ENCODE measurements at places on chromosomes 5 and 9.
A peak's percentile ranks its signal among the peaks of the same experiment; 100 is the strongest.

DNA sequence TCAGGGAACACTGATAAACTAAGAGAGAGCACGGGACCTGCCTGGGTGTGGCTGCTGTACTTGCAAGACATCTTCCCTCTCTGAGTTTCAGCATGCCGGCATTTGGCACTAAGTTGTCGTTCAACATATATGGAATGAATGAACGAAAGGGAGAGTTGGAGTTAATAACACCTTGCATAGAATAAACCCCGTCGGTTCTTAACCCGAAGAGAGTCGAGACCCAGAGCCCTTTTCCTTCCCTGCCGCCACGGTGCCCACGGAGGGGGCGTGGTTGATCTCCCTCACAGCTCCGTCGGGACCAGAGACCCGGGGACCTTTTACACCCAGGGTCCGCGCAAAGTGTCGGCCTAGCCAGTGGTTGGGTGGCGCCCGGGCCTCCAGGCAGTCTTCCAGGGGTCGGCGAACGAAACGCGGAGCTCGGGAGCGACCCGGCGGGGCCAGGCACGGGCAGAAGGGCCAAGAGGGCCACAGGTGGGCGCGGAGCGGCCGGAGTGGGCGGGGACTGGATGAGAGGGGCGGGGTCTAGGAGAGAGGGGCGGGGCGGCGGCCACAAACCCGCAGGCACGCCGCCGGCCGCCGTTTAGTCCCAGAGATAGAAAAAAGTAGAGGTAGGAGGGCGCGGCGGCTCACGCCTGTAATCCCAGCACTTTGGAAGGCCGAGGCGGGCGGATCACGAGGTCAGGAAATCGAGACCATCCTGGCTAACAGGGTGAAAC lies 735 bp upstream of the RPL26L1 start:
- peak; percentile 84 for DNase-seq

GRCh38 chr5:139746691-139747582 lies 48.7 kb upstream of the PSD2 start:
- peak; percentile 49 for DNase-seq

DNA sequence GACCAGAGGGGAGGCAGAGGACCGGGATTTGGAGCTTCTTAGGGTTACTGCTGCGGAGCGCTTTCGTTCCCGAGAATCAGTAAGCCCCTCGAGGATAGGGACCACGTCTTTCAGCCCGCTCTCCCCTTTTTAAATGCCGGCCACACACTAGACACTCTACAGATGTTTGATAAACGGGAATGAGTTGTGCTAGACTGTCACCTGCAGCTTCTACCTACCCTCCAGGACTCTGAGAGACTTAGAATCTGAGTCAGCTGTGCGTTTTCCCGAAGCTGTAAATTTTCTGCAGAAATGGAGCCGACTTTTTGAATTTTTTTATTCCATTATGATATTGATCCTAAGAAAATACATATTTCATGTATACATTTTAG lies 670 bp downstream of the CCDC171 start:
- no peak for DNase-seq

DNA sequence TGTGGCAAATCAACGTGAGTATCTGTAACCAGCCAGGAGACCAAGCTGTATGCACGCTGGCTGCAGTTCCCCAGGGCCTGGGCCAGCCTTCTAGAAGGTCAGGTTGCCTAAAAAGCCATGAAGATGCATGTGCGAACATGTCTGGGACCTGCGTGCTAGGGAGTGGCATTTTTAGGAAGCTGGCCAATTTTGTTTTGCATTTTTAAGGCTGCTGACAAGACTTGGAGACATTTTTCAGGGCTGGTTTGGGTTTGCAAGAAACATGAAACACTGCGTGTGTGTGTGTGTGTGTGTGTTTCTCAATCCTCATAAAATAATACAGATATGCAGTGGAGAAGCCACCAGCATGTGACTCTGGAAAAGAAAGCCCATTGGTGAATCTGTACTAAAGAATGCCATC lies 5.1 kb downstream of the TGFBI start:
- no peak for DNase-seq

All from GM12891 (cell line).